SJCRH30 (cell line): ENCODE measurements at places on chromosomes 4 and X.

- DNase-seq, result no peak
- H3K27me3 ChIP-seq, result no peaks in the 10 kb centered on the region
- H3K4me1 ChIP-seq, result no peaks in the 10 kb centered on the region
- H3K27ac ChIP-seq, result no peak overlapping the region
These were observed 196.4 kb upstream of the LDB2 start for GRCh38 chr4:17094876-17095210.

- no peaks in the 10 kb centered on the region for H3K36me3 ChIP-seq
- peaks cover 6% of the 10 kb centered on the region; the same call in 1 of the 2 replicates for H3K4me1 ChIP-seq
- no peak for DNase-seq
- no peak overlapping the region for H3K27ac ChIP-seq
- H3K27me3 ChIP-seq, result peaks cover 10% of the 10 kb centered on the region
- no peak overlapping the region for H3K4me3 ChIP-seq
These were observed 8.4 kb upstream of the MAN2B2 start for GRCh38 chr4:6566391-6567190.

DNA sequence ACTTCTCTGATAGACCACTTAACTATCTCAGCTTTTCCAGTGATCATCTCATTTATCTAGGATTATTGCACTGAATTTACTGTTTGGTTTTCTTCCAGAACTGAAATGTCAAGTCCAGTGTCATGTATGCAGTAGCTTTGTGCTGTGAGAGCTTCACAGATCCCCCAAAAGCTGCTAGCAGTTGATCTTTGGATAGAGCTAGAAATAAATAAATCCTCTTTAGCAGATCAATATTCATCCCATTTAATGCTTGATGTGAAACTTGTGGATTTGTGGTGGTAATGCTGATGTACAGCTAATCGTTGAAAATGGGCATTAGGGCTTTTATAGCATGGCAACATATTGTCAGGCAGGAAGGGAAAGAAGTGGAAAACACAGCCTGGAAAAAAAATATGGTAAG lies 509.6 kb upstream of the FAM241A start:
- no peaks in the 10 kb centered on the region for H3K27me3 ChIP-seq
- H3K36me3 ChIP-seq, result no peaks in the 10 kb centered on the region
- DNase-seq, result no peak
- no peak overlapping the region for H3K4me3 ChIP-seq
- H3K27ac ChIP-seq, result no peak overlapping the region
- H3K4me1 ChIP-seq, result peaks cover 3% of the 10 kb centered on the region; the same call in 1 of the 2 replicates

DNA sequence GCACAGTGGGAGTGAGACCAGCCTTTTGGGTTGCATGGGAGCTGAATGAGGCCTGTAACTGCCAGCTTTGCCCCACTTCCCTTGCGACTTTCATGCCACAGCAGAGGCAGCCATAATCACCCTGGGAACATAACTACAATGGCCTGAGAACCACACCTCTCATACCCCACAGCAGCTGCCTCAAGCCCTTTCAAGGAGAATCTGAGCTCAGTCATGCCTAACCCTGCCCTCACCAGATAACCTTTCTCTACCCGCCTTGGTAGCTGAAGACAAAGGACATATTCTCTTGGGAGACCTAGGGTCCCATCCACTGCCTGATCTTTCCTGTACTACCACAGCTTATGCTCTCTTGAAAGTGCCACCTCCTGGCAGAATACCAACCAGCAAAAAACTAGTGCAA lies 599.9 kb upstream of the IGFBP7 start:
- no peaks in the 10 kb centered on the region for H3K4me1 ChIP-seq
- H3K27ac ChIP-seq, result no peak overlapping the region
- no peak overlapping the region for H3K4me3 ChIP-seq
- H3K36me3 ChIP-seq, result no peaks in the 10 kb centered on the region
- H3K27me3 ChIP-seq, result no peaks in the 10 kb centered on the region
- no peak for DNase-seq
